B cell (primary cell): ENCODE measurements at places on chromosomes 1 and 21.
A peak's percentile ranks its signal among the peaks of the same experiment; 100 is the strongest.

GRCh38 chr1:24763671-24764070 is 18.4 kb downstream of the CLIC4 start:
- no peak for DNase-seq

- DNase-seq = peak; percentile 40
Measured at GRCh38 chr1:31705080-31705866, 1.5 kb upstream of the COL16A1 start.

- DNase-seq = no peak
Measured at GRCh38 chr1:220563564-220563963, 35.6 kb downstream of the MARK1 start.

DNA sequence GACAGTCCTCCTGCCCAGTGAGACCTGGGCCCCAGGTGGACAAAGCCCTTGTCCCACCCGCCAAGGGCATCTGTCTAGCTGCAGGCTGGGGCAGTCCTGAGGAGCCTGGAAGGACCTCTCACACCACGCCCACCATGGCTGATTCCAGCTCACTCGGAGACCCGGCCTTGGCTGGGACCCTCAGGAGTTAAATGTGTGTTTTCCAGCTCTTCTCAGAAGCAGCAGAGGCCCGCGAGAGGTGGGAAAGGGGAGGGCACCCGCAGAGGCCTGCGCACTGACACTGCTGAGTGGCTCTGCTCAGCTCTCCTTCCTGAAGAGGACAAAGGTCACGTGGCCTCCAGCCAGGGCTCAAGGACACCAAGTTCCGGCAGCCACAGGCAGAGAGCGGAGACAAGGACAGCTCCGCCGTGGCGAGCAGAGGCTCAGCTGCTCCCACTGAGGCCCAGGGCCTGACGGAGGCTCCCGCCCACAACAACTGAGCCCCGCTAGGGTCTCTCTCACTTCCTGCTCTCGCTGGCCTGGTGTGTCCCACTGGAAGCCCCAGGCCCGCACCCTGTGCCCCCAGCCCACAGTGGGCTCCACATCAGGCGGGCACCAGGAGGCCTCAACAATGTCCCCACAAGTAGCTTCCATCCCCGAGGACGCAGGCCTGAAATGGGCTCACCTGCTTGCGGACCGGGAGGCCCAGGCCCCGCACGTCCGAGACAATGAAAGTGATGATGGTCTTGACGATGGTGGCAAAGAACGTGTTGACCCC is 16.9 kb downstream of the SLC19A1 start:
- DNase-seq = no peak

DNA sequence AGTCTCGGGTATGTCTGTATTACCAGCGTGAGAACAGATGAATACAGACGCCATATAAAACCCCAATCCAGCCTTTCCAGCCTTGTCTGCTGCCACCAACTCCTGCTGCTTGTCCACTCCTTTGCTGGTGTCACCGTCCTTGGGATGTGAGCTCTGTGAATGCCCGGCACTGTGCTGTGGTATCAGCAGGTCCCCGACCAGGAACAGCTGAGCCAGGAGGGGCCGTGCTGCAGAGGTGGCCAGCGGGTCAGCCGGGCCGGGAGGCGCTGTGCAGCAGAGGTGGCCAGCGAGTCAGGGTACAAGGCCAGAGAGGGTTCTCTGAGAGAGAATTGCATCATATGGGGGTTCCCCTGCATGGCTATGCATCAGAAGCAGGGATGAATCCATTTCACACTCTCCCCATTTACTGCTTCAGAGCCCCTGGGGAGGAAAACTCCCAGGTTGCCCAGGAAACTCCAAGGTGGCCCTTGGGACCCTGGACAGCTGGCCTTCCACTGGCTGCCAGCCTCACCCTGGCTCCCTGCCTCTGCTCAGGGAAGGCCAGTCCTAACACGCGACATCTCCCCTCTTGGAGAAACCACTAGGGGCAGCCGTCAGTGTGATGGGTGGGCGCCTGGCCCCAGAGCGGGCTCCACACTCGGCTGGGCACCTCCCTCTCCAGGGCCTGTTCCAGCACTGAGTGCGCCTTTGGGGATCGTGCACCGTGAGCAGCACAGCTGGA is 122.4 kb upstream of the COL6A1 start:
- no peak for DNase-seq

DNA sequence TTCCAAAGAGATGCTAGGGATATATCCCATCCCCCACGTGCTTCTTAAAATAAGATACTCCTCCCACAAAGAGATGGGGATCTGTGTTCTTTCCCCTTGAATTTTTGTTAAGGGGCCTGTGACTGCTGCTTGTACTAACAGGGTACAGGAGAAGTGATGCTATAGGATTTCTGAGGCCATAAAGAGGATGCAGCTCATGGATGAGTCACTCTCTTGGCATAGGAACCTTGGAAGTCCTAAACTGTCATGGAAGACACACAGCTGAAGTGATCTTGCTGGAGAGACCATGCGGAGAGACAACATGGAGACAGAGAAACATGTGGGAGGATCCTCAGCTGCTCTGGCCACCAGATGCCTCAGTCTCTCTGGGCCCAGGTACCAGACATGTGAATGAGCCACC is 157.2 kb downstream of the S1PR1 start:
- DNase-seq = no peak

GRCh38 chr1:96714881-96715280 is 6.7 kb upstream of the PTBP2 start:
- DNase-seq = no peak

DNA sequence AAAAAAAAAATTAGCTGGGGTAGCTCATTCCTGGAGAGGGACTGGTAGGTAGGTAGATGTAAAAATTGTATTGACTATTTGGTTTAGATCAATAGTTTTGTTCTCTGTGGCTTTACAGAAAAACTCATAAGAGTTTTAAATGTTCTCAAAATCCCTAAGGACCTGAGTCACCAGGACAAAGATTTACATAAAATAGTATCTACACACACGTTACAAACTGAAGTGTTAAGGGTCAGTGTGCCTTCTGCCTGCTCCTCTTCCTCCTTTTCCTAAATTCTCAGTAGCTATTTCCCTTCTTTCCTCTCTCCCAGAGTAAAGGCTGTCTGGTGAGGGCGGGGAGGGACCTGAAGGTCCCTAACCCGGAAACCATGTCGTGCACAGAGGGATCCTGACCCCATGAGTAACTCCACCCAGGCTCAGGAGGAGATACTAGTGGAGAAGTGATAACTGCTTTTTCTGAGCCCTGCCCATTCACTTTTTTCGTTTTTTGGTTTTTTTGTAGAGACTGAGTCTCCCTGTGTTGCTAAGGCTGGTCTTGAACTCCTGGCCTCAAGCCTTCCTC is 8.1 kb downstream of the PLEKHM2 start:
- DNase-seq = no peak

DNA sequence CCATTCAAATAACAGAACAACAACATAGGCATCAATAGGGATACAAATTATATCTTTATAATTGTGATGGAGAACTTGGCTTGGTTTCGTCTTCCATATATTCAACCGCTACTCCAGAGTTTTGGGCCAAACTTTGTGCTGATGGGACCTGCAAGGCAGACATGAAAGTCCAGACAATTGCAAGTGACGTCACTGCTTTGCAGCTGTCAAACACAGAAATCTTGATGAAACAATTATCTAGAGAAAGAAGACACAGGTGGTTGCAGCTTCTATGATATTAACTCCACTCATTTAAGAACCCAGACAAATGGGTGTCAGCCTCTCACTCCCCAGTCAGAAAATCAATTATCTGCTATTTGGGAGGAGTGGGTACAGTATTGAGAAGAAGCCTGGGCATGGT is 390.6 kb downstream of the NUF2 start:
- no peak for DNase-seq

DNA sequence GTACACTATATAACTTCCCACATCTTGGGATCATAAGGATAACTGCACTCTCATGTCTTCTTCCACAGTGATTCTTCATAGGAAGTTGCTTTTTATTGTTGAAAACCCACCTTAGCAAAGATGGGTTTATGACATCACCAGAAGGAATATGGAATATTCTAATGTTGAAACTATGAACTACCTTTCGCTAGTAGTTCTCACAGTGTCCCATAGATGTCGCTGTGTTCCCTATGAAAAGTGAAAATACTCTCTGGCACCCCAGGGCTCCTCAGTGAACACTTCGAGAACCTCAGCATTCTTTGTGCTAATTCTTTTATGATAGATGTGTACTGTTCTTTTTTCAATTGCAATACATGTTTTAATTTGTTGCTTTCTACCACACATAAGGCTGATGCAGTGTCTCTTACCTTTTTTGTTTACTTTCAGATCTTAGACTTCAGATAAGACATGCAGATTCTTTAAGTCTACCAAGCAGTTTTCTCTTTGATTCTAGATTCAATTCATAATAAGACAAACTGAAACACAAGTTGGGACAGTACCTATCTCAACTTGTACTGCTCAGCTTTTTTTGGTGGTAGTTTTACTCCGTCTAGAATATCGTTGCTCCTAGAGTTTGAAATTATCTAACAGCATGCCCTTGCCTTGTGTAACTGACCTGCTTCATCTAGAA is 90.8 kb downstream of the GTF2B start:
- peak; percentile 12 for DNase-seq

- DNase-seq = peak; percentile 23
Measured at GRCh38 chr1:53737648-53738204, 1.2 kb downstream of the GLIS1 start.

DNA sequence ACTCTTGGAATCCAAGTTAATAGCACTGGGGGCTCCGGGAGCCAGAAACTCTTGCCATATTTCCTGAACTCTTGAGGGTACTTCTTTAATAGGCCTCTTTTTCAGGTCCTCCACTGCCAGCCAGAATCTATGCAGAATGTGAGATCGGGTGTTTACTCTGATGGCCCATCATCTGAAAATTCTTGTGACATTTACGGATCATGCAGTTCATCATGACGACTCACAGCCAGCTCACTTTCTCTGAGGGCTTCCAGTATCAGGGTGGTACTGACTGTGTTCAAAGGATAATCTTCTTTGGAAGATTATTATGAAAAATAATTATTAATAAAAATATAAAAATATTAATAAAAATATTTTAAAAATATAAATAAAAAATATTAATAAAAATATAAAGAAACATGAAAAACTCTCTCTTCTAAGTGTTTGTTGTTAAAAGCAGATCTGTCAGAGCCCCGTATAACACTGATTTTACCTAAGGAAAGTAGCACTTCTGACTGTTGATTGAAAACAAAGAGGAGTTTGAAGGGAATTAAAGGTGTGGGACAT is 194.3 kb upstream of the GREM2 start:
- no peak for DNase-seq
